ENCODE measurements at places on chromosomes 7 and 10.

GRCh38 chr7:152508701-152509100, 72.9 kb upstream of the KMT2C start:
- no peak for DNase-seq

DNA sequence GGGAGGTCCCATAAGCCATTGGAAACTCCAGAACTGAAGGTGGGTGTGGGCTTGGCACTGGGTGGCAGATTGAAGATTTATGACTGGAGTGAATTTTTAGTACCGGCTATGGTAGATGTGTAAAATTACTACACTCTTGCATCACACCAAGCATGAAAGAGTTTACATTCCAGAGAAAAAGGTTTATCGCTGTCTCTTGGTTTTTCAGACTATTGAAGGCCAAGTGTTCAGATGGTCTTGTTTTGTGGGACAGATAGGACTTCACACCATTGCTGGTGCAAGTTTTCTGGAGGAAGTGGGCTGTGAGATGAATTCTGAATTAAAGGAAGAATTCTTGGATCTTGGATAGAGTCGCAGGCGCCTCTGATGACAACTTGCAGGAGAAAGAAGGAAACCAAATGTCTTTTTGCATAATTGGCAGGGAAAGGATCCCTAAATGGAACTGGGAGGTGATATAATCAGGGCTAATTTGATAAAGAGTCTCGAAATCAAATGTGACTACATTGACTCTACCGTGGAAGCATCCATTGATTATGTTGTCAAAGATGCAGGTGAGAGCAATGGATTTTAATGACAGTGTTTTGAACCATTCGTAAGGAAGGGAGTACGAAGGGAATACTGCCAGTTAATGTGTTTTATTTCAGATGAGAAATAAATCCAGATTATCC, 14.2 kb upstream of the NMT2 start:
- DNase-seq = no peak

- DNase-seq = no peak
These were observed 128.4 kb upstream of the ZNF746 start for GRCh38 chr7:149625947-149626392.

GRCh38 chr7:5827755-5828154, 46.3 kb upstream of the RNF216 start:
- DNase-seq = no peak

- no peak for DNase-seq
These were observed 294.2 kb upstream of the ZMIZ1 start for GRCh38 chr10:78774614-78774998.

All from cortex of kidney (tissue), 1 donor.